ENCODE measurements at places on chromosomes 13 and 19.

DNA sequence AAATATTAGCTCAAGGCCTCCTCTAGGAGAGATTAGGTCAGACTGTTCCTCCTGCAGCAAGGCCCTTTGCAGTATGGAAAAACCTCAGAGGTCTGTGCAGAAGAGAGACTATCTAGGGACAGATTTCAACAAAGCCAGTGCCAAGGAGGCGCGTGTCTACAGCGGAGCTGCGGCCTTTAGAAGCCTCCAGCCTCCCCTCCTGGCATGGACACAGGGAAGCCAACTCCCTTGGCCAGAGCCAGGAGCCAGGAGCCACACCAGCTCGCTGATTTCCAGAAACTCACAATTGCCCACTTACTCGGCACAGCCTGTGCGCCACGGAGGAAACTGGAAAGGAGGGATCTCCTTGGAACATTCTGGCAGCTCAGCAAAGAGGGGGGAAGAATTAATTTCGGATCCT, 63.4 kb downstream of the INSR start:
- no peak for DNase-seq

- DNase-seq = no peak
Measured at GRCh38 chr13:20798027-20798426, 24.3 kb upstream of the EEF1AKMT1 start.

GRCh38 chr13:97492257-97492656, 58.3 kb downstream of the RAP2A start:
- DNase-seq = no peak

GRCh38 chr13:42656161-42656560, 82.2 kb downstream of the TNFSF11 start:
- no peak for DNase-seq

GRCh38 chr19:49591731-49592485, 926 bp downstream of the PRR12 start:
- DNase-seq = no peak

- DNase-seq = peak; percentile 44
Measured at GRCh38 chr19:48489608-48490216, 20.5 kb downstream of the CYTH2 start.

DNA sequence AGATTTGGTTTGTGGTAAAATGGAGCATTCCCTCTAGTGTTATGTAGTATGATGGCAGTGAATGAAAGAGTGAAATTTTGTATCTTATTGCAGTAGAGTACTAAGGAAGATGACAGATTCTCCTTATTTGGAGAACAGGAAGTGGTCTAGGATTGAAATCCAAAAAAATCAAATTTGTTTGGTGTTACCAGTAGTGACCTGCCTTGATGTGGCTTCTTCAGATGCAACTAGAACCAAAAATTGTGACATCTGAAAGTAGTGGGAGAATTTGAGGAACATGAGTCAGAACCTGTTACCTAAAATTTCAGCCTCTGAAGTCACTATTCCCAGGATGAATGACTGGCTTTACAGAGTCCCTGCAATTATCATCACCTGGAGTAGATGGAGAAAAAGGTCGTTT, 165.9 kb downstream of the KLF5 start:
- no peak for DNase-seq

DNA sequence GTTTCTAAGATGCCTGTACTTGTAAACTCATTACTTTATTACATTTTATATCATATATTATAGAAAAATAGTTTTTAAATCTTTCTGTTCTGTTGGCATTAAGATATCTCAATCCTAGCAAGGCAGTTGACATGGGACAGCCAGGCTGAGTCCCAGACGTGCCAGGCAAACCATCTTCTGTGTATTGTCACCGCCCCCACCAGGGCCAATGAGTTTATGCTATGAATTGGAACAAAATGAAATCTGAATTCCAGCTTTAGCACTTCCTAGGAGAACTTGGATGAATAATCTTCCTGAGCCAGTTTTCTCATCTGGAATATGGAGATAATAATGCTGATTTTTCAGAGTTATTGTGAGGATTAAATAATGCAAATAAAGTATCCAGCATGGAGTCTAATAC, 79.9 kb upstream of the GSX1 start:
- no peak for DNase-seq

DNA sequence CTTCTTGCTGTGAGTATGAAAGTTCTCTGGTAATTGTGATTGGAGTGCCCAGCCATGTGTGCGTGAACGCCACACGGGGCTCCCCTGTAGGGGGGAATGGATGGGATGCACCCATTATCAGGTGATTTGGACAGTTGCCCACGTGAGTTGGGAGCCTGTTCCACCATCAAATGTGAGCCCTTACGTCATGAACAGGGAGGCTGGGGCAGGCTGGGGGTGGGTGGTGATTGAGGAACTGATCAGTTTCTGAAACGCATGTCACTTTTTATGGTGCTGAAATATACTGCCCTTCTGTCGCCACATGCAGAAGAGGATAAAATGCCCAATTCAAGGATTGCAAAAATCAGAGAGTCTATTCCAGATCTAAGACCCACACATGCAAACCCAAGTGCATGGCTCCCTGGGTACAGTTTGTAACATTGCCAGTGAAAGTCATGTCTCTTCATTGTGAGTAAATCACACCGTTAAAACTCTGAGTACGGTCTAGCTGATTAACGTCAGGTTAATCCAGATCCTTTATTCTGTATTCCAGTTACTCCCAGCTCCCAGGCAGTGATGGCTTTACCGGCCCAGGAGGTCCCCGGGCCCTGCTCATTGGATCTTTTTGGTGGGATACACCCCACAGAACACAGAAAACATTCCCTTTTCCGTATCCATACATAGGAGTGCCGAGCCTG, 90.2 kb downstream of the RAB20 start:
- DNase-seq = no peak

DNA sequence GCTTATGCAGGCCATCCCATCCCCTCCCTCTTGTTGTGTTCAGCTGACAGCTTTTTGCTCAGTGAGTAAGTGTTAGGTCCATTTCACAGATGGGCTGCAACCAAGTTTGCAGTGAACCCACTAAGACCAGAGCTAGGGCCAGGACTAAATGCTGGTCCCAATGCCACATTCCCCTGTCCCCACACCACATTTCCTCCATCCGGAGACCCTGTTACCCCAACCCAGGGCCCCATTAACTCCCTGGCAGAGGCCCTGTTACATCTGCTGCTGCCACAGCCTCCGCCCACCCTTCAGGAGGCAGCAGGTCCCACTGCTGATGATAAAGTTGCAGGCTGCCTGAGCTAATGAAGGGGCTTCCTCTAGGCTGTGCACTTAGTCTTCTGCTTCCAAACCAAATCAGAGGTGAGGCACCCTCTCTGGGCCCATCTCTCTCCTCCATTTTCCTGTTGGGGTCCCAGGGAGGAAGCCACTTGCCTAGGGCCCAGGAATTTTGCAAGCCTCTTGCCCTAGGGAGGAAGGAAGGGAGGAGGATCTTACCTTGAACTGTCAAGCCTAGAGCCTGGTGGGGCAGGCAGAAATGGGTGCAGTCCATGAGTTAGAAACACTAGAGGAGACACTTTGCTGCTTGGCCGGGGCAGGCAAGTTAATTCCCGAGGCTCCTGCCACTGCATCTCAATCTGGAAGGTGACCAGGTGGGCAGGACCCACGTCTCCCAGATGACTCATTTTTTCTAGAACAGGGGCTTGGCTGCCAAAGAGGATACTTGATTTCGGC, 3.4 kb upstream of the USF2 start:
- no peak for DNase-seq

DNA sequence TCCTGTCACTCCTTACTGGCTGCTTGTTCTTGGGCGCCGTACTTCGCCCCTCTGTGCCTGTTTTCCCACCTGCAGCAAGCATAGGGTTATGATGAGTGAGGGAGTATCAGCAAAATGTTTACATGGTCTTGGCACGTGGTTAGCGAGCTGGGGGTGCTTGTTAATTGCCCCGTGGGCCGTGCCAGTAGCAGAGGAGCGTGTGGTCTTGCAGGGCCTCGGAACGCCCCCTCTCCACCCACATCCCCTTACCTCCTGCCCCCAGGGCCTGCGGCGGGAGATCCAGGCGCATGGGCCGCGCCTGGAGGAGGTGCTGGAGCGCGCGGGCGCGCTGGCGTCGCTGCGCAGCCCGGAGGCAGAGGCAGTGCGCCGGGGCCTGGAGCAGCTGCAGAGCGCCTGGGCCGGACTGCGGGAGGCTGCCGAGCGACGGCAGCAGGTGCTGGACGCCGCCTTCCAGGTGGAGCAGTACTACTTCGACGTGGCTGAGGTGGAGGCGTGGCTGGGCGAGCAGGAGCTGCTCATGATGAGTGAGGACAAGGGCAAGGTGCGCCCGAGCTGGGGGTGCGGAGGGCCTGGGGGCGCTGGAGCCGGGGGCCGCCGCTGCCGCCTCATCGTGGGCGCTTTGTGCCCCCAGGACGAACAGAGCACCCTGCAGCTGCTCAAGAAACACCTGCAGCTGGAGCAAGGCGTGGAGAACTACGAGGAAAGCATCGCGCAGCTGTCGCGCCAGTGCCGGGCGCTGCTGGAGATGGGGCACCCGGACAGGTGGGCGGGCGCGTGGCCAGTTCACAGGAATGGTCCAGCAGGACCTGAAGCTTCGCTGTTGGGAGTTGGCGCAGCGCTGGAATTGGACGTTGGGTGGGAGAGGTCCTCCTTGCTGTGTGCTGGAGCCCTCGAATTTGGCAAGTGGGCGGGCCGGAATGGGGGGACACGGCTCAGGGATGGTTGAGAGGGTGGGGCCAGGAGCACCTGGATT, 22.5 kb upstream of the SHKBP1 start:
- no peak for DNase-seq

DNA sequence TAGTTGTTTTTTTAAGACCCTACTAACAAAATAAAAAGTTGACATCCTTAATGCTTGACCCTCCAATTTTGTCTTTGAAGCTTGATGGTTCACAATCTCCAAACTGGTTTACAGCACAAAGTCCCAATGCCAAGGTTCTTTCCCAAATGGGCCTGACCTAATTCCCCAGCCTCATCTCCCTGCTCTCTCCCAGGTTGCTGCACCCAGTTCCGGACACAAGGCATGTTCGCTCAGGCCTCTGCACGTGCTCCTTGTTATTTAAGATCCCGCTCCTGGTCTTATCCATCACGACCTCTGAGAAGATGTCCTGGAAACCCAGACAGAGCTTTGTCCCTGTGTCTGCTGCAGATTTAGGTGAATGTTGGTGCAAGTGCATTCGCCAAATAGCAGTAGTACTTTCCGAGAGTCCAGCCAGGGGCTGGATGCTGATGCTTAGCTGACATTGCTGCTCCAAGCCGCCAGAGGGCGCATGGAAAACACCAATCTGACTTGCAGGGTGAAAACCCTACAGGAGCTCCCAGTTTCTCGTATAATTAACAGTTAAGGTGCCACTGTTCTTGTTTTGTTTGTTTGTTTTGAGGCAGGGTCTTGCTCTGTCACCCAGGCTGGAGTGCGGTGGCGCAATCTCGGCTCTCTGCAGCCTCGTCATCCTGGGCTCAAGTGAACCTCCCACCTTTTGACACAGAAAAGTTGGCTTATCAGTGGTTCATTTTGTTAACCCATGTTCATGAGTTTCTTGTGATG, 18.5 kb downstream of the LYPD3 start:
- DNase-seq = peak; percentile 45

DNA sequence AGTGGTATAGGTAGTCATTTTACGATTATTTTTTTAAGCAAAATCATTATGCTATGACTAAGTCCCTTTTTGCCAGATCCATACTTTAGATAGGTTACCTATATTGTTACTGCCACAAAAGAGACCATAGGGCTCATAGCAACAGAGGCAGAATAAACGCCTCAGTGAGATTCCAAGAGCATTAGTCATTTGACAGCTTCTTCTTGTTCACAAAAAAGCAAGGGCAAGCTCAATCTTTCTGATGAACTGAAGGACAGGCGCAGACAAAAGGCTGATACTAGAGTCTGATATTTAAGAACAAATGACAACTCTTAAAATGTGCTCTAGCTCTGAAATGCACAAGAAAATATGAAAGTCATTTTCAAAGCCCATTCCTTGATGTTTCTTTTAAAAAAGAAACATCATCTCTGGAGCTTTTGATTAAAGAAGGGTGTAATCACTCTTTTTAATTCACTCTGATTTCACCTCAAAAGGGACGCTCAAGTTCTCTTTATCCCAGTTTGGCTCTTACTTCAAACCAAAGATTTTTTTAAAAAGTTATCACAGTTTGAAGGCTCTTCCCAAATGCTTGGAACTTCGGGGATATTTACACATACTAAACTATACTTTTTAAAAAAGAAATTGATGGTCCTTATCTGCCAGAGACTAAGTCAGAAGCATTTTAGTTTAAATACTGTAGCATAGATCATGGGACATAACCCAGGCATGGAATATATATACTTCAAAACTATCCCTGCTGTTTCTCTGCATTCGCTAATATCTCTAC, 187.2 kb downstream of the EFNB2 start:
- no peak for DNase-seq

- no peak for DNase-seq
Measured at GRCh38 chr19:16015805-16016173, 60.5 kb upstream of the TPM4 start.

DNA sequence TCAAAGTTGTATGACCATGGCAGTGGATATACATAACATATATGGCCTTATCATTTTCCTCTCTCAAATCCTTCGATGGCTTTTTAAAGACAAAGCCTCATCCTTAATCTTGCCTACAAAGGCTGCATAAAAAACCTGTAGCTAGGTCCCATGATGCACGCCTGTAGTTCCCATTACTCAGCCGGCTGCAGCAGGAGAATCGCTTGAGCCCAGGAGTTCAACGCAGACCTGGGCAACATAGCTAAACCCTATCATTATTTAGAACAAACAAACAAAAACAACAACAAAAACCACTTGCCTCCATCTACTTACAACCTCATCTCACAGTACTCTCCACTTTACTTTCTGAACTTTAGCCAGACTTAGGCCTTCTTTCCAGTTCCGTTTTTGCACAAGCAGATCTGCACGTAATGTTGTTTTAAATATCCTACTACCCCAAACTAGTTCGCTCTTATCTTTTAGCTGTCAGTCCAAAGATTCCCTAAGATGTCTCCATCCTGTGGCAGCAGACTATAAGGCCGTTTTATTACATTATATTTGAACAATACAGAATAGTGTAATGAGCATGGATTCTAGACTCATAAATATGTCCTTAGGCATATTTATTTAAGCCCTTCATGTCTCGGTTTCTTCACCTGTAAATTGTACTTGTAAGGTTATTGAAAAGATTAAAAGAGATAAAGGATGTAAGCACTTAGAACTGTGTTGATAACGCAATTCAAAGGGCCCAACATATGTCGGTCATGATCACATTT, 969 bp upstream of the POMP start:
- no peak for DNase-seq

DNA sequence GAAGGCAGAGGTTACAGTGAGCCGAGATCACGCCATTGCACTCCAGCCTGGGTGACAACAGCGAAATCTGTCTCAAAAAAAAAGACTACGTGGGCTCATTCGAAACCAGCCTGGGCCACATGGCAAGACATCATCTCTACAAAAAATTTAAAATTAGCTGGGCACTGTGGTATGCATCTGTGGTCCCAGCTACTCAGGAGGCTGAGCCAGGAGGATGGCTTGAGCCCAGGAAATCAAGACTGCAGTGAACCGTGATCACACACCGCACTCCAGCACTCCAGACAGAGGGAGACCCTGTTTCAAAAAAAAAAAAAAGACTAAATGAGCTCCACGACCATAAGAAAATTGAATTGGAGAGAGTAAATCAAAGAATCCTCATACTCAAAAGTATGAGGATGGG, 53.1 kb downstream of the SLC7A1 start:
- DNase-seq = no peak

- DNase-seq = no peak
Measured at GRCh38 chr13:97369261-97369893, 64.6 kb upstream of the RAP2A start.

Measured in stimulated activated CD8-positive, alpha-beta memory T cell treated with anti-CD3 and anti-CD28 coated beads, Interleukin-15, amount 100 ng/mL, for 4 hours (primary cell).